ENCODE measurements at places on chromosomes 4 and X. TPM values are rescaled to one million over a fixed set of nuclear protein-coding genes. Genes with fewer than 3 reads are reported as not detected.
A peak's percentile ranks its signal among the peaks of the same experiment; 100 is the strongest.

The PCDH18 gene
- total RNA-seq, result 0.38 TPM

The KLB gene
- under 0.01 TPM for total RNA-seq

The STARD8 gene
- 44.5 TPM for total RNA-seq

The TMEM154 gene
- total RNA-seq, result 0.63 TPM

The XKRX gene
- under 0.01 TPM for total RNA-seq

The PLAC1 gene
- not detected for total RNA-seq

GRCh38 chr4:145852256-145852839 is 86.3 kb downstream of the ZNF827 start:
- no peak for DNase-seq

- no peak for DNase-seq
Observed at GRCh38 chr4:126386512-126386911, 1071.8 kb downstream of the FAT4 start.

- no peak for DNase-seq
Observed at GRCh38 chr4:153418558-153418957, 47.6 kb upstream of the TMEM131L start.

GRCh38 chr4:137529432-137529831 is 2.9 kb downstream of the PCDH18 start:
- no peak for DNase-seq

DNA sequence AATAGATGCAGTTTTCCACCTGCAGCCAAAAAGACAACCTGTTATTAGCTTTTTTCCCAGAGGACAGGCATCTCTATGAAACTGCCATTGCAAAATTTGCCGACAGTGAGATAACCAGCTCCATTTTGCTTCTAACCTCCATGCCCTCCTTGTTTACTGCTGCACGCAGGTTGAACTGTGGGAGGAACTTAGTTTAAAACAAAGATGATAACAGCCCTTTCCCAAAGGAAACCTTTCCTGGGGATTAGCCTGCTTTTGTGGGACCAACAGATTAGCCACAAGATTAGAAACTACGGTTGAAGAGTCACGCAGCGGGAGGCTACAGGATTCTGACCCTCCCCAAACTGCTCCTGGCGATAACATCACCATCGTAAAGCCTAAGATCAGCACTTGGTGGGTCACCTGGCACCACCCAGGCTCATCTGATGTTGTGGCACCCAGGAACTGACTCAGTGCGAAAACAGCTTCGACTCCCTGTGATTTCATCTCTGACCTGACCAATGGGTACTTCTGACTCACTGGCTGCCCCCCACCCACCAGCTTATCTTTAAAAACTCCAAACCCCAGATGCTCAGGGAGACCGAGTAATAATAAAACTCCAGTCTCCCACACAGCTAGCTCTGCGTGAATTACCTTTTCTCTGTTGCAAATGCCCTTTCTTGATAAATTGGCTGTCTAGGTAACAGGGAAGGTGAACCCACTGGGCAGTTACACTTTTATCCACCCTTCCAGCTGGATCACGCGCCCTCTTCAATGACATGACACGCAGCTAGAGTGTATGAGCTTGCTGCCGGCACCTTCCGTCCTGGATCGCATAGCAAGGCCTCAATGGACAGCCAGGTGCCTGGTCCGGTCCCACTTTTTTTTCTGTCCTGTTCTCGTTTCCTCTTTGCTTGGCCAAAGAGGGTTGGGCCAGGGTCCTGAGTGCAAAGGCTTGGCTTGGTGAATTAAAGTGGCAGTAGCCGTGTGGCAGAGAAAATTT is 27.2 kb downstream of the NOP14 start:
- no peak for DNase-seq

GRCh38 chr4:16027626-16028025 is 56.2 kb downstream of the PROM1 start:
- DNase-seq, result no peak

DNA sequence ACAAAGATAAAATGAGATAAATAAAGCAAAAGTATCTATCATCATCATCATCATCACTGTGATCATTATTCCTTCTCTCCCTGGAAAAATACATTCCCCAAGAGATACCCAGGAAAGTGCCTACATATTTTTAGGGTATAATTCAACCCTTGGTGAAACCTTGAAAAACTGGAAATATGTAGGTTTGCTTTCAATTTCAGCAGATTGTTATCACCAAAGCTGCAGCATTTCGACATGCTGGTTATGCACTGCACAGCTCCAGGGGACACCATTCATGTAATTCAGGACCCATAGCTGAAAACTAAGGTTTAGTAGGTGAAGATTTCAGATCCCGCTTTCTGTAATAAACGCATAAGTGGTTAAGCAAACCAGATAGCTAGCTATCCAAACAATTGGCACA is 28.4 kb upstream of the FBXW7 start:
- no peak for DNase-seq

DNA sequence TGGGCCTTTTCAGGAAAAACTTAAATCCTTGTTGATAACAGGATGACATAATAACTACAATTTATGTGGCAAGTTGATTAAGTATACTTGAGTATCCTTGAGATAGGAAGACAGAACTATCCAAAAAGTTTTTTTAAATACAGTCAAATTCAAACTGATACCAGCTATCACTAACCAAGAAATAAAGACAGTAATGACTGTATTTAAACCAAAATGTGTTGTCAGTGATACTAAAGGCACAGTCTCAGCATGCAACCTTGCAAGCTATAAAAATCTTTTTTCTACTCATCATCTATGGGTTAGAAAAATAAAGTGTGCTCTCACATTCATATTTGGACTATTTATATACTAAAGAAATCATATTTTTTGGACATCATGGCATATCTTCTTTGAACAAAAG is 64.7 kb downstream of the PAPSS1 start:
- no peak for DNase-seq

DNA sequence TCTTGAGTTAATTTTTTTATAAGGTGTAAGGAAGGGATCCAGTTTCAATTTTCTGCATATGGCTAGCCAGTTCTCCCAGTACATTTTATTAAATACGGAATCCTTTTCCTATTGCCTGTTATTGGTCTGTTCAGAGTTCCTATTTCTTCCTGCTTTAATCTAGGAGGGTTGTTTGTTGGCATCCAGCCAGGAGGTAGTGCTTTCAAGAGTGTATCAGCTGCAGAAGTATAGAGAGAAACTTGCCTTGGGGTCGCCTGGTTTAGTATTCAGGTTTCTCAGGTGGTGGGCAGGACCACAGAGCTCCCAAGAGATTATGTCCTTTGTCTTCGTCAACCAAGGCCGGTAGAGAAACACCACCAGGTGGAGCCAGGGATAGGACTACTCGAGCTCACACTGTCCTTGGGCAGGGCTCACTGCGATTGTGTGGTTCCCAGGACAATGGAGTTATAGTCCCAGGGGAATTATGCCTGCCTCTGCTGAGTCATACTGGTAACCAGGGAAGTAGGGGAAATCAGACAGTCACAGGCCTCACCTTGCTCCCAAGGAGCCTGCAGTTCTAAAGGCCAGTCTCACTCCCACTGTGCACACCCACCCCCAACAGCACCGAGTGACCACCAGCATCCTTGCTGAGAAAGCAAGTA is 168.1 kb downstream of the VSIG4 start:
- DNase-seq, result peak; percentile 5

- no peak for DNase-seq
Observed at GRCh38 chrX:31497086-31497485, 425.2 kb upstream of the FTHL17 start.

DNA sequence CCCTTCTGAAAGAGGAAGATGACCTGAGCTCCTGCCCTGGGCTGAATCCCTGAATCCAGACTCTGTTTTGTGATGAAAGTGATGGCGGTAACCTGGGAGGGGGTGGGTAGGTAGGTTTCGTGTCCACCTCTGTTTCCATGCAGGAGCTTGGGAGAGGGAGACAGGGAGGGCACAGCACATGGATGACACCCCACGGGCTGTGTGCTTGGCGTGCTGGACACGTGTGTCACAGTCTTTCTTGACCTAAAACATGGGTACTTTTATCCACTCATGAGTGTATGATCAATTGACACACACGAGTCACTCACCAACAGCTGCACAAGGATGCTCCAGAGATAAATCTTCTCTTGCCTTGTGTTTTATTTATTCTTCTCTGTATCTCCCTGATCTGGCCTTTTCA is 111.5 kb downstream of the DHRSX start:
- no peak for DNase-seq

DNA sequence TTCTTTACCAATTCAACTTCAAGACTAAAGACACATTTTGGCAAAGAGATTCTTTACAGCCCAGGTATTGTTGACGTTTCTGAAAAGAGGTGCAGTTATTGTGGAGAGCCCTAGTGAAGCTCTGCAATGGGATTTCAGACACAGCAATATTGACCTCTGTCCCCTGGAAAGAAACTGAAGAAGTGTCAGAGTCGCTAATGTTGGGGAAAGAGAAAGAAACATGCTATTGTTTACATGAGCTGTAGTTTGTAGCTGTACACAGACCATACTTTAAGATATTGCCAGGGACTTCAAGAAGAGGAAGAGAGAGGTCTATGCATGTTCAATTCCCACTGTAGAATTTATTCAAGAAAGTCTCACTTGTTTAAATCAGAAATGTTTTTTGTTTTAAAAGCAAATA is 497.3 kb upstream of the BOD1L1 start:
- no peak for DNase-seq

- peak; percentile 74 for DNase-seq
Observed at GRCh38 chr4:109079731-109080130, 222.7 kb downstream of the COL25A1 start.

GRCh38 chr4:180542445-180543100 is 1700.6 kb upstream of the TENM3 start:
- DNase-seq, result no peak

DNA sequence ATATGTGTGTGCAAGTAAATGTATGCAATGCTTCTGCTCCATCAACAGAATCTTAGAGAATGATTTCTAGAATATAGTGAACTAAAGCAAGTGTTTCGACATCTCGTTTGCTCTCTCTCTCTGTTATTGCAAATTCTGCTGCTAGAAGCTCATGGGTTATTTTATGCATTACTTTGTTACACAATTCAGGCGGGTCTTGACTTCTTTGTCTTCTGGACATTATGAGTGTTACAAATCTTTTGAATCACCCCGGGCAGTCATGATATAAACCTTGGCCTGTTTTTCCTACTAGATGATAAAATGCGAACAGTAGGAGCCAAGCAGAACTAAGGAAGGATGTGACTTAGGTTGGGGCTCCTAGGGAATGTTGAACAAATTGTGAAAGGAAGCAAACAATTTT is 166.4 kb upstream of the SFRP2 start:
- no peak for DNase-seq

DNA sequence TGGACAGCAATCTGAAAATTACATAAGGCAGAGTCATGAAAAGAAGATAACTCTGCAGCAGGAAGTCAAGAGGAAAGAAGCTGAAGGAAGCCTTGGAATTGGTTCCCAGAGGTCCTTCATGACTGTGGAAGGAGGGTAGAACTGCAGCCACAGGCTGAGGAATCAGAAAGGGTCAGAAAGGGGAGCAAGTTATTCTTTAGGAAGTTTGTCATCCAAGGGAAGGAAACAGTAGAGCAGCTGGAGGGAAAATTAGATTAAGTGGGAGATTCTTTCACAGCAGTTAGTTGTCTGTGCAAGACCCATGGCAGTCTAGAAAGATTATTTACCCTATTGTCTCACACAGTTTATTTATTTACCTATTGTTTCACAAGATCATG is 9.3 kb upstream of the ADH1C start:
- DNase-seq, result no peak

DNA sequence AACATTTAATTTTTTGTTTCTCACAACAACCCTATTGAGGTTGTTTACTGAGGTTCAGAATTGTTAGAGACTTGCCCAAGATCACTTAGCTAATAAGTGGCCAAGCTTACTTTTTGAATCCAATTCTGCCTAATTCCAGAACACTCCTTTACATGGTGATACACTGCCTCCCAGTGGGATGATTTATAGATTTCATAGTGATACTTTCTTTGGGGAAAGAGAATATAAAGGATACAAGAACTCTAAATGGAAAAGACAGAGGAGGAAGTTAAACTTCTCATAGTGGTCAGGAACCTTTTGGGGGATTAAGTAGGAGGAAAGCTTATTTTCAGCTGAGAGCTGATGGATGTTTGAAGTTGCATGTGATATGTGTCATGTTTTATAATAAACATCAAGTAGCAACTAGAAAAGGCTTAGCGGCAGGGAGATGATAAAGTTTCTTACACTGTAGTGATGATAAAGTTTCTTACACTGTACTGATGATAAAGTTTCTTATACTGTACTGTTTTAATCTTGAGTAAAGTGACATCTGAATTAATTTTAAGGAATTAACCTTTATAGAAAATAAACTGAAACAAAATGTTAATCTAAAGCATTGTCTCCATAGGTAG is 15.3 kb downstream of the STAG2 start:
- DNase-seq, result peak; percentile 48

DNA sequence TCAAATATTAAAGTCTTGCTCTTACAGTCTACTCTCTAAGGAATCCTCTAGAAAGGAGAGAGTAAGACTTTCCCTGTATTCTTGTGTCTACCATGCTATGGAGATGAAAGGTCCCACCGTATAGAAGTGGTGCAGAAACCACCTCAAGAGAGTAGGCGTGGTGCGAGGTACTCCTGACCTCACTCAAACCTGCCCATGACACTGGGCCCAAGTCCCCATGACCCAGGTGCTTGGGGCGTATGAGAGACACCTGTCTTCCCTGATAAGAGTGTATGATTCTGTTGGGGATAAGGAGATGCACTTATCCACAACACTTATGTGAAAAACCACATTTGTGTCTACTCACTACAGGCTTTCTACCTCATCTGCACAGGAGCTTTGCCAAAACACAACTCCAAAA is 55.0 kb upstream of the STS start:
- no peak for DNase-seq

- DNase-seq, result peak; percentile 75
Observed at GRCh38 chr4:41360214-41360920, 103.6 kb downstream of the UCHL1 start.

GRCh38 chr4:80141543-80141942 is 55.8 kb upstream of the PRDM8 start:
- no peak for DNase-seq

- no peak for DNase-seq
Observed at GRCh38 chr4:4847011-4847410, 12.5 kb upstream of the MSX1 start.

Measured in dermis microvascular lymphatic vessel endothelial cell (primary cell).